NCI-H2081 (cell line): ENCODE measurements at places on chromosomes 13 and 19.

DNA sequence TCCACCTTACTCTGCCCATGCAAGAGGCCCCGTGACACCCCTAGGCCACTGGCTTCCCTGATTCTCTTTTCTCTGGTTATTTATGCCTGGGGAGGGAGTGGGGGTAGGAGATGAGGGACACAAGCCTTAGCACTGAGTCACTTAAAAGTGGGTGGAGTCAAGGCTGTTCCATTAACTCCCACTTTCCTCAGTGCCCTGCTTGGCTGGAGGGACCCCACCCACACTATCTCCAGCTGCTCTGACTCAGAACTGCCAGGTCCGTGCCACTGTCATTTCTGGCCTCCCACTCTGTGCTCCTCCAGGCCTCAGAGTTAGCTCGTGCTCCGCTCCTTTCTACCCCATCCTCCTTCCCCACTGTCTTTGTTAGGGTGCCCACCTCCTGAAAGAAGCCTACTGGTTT is 113.4 kb upstream of the UQCRFS1 start:
- DNase-seq = no peak

DNA sequence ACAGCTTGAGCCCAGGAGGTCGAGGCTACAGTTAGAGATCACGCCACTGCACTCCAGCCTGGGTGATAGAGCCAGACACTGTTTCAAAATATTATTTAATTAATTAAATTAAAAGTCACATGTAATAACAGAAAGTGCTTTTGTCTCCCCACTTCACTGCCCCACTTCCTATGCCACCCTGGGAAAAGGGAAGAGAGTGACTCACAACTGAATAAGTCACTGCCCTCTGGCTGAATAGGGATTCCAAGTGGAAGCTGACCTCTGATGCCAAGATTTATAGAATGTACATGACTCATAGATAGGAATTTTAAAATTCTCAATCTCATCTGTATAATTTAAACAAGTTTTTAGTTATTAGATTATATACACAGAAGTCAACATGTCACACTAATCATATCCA is 22.2 kb upstream of the ERVV-1 start:
- DNase-seq = no peak

DNA sequence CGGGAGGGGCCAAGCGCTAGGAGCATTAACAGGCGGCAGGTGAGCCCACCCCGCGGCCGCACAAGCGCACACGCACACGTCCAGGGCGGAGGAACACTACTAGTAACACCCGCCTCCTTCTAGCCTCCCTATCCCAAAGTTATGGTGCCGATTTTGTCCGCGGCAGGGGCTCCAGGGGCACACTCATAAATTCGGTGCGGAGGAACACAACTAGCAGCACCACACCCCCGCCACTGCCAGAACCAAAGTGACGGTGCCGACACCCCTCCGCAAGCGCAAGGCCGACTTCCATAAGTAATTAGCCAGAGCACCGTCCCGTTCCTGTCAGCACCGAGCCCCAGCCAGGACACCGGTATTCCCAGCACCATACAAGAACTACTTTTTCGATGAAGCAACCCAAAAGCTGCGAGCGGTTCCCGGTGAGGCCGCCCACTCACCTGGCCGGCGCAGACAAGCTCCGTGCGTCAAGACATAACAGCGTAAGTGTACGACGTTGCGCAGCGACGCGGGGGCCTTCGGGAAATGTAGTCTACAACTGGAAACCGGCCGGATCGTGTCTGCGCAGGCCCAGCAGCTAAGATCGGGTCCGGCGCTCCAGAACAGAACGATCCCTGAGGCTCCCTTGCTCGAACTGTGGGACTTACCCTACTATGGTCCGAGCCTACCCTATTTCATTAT is at the start of the genes ZNF540 and ZNF571:
Gene ZNF540, plus strand, starts transcription at position 573 of the 678 bp plus-strand sequence. CDS start 3,572 bp downstream, outside the sequence.
Gene ZNF571, minus strand, starts transcription at position 489 of the 678 bp plus-strand sequence. CDS start 8,116 bp downstream, outside the sequence.
- DNase-seq = peak; percentile 97

DNA sequence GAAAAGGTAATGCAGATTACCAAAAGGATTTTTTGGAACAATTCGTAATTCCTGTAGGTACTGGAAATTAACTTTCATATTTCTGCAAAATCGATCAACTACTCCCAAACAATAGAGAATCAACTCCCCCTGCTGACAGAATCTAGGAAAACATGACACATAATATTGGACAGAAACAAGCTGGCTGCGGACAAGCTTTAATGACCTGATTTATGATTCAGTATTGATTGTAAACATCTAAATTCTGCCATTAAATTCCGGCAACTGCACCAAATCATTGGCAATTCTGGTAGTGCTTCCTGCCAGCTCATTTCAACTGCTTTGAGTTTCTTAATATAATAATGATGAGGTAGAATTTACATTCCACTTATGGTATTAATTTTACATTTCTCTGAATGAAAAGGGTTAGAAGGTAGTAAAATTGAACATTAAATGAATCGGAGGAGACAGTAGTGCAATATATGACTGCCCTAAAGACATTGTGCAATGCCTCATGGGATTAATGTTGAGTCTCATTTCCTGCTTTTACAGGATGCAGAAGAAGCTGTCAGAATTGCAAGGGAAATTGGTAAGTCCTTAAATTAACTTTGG is 146.5 kb downstream of the PCCA start:
- peak; percentile 83 for DNase-seq

GRCh38 chr13:95221971-95222732 is 79.1 kb downstream of the ABCC4 start:
- DNase-seq = no peak

GRCh38 chr19:55640577-55641425 is at the start of gene ZNF580:
ZNF580 (plus strand) TSS chr19:55641002; CDS start chr19:55642509, 1,507 bp downstream.
- peak; percentile 81 for DNase-seq

GRCh38 chr19:51014242-51014641 is 5.3 kb downstream of the KLK10 start:
- no peak for DNase-seq

DNA sequence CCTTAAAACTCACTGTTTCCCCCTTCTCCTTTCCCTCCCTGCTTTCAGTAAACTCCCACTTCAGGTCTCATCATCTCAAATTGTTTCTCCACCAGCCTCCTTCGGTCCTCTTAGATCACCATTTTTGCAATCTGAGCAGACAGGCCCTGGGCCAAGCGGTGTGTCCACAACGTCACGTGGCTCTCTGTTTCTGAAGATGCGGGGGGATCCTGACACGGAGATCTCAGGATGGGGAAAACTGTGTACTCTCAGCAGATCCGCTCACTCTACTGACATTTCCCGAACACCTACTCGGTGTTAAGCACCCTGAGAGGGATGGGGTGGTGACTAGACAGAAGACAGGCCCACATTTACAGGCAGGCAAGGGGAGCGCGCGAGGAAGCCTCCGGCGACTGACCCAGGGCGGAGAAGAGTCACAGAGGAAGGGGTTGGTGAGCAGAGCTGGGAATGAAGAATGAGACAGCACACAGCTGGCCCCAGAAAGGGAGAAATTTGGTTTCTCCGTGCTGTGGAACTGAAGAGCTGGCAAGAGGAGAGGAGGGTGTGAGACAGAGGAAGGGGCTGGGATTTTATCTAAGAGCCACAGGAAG is 38.8 kb downstream of the SERP2 start:
- DNase-seq = no peak

DNA sequence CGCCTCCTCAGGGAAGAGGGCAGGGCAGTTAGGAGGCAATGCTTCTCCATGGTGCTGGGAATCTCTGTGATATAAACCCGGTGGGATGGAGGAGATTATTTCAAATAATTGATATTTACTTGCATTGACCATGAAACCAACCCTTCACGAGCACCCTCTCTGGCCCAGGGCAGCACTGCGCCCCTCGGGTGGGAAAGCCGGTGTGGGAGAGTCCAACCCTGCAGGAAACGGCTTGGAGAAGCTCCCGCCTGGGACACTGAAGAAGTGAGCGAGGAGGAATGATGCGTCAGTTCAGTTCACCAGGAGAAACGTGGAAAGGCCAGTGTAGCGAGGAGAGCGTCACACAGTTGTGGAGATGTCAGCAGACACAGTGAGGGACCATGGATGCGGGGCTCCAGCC is 99.9 kb downstream of the COL4A2 start:
- DNase-seq = no peak

DNA sequence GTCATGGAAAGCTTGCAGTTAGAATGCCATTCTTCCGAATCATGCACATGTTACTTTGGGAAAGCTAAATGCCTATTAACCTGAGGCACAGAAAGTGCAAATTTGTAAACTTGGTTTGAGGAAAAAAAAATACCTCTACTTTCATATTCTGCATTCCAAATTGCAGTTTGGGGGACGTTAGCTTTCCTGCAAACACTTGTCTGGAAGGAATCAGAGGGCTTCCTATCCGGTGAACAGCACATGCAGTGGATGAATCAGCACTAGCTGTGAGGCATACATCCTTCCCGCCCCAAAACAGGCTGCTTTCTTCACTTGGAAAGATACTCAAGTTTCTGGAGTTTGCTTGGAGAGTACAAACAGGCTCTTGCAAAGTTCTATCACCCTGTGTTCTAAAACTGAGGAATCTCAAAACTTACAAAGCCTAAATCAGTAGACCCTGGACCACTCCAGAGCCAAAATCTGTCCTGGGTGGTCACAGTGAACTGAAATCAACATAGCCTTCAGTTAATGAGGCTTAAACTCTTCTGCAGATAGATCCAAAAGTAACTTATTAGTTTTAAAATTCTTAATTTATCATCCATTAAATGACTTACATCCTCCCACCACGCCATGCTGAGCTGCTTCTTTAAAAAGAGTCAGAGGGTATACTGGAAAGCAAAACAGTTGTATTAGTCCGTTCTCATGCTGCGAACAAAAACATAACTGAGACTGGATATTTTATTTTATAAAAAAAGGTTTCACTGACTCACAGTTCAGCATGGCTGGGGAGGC is 802.3 kb upstream of the ARGLU1 start:
- DNase-seq = no peak
